HFFc6 (cell line): ENCODE measurements at places on chromosomes 7 and 10. TPM values are rescaled to one million over a fixed set of nuclear protein-coding genes. Genes with fewer than 3 reads are reported as not detected.
A peak's percentile ranks its signal among the peaks of the same experiment; 100 is the strongest.

BBIP1 gene
- 26.8 to 29.5 TPM (median 28.9 TPM) in 3 replicates for total RNA-seq

CYP3A7 gene
- total RNA-seq = not detected in 3 replicates

MYH16 gene
- not detected in 2 replicates for total RNA-seq

TEX47 gene
- not detected in 3 replicates for total RNA-seq

FLNC gene
- total RNA-seq = 510 to 535 TPM (median 517 TPM) in 3 replicates

SPDYE11 gene
- not detected in 3 replicates for total RNA-seq

FAM221A gene
- total RNA-seq = 0.04 to 0.09 TPM (median 0.05 TPM) in 3 replicates

TMEM213 gene
- total RNA-seq = not detected in 3 replicates

NCAPG2 gene
- 27.6 and 60.3 TPM in 2 replicates for total RNA-seq

IL2RA gene
- total RNA-seq = not detected in 2 replicates

ENTPD1 gene
- total RNA-seq = not detected in 3 replicates

IFIT2 gene
- total RNA-seq = 10.0 and 12.9 TPM in 2 replicates

DNA sequence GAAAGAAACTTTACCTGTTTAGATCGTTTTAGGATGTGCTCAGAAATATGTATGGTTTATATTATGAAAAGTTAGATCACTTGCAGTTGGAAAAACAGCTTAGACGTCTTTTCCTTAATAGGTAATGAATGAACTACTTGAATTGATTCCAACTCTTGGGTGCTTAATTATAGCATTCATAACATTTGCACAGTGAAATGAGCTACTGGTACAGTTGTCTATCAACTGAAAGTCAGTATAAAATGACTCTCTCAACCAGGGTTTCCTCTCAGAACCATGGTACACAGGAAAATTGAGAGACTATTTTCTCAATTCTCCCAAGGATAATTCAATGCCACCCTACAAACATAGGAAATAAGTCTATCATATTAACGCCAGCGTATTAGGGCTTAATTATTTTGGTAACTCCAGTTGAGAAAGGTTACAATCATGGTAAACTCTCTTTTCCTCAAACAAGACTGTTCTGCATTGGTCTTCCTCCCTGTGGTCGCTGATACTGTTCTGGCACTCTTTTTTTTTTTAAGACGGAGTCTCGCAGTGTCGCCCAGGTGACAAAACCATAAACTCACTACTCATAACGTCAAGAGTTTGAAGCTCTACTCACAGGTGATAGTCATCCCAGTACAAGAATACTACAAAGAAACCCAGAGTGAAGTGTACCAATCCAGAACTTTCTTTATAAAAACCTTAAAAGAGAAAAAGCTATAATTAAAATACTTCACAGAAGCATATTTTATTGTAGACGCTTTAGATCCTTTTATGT, 2.0 kb downstream of the ANLN start:
- peaks cover 68% of the 10 kb centered on the region for H3K4me1 ChIP-seq
- H3K4me3 ChIP-seq = peak overlapping the region; percentile 89
- H3K36me3 ChIP-seq = peaks cover 39% of the 10 kb centered on the region
- H3K27me3 ChIP-seq = peaks cover 4% of the 10 kb centered on the region

DNA sequence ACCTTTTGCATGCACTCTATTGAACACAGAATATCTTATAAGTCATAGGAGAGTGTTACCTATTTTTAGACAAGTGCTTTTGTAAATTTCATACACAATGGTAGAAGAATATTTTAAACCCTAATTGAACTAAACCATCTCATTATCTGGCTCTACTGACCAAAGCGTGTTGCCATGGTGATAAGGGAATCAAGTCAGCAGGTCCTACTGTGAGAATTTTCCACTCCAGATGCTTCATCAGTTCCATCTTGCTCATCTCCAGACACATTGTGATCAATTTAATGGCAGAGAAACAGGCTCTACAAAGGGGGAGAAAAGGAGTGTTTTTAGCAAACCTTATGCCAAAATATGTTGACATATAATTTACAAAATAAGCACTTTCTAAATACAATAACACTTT, 621.9 kb upstream of the GHITM start:
- no peaks in the 10 kb centered on the region for H3K4me1 ChIP-seq
- peaks cover 4% of the 10 kb centered on the region; the same call in 1 of the 2 replicates for H3K36me3 ChIP-seq
- no peak for DNase-seq
- H3K27me3 ChIP-seq = peaks cover 2% of the 10 kb centered on the region; the same call in 1 of the 2 replicates
- no peak overlapping the region for H3K4me3 ChIP-seq

- no peaks in the 10 kb centered on the region for H3K27me3 ChIP-seq
- H3K36me3 ChIP-seq = no peaks in the 10 kb centered on the region
- DNase-seq = no peak
- H3K27ac ChIP-seq = peak overlapping the region; percentile 1; the same call in 1 of the 2 replicates
- H3K4me1 ChIP-seq = peaks cover 29% of the 10 kb centered on the region
These were observed 79.2 kb downstream of the SRPK2 start for GRCh38 chr7:105309235-105310169.

DNA sequence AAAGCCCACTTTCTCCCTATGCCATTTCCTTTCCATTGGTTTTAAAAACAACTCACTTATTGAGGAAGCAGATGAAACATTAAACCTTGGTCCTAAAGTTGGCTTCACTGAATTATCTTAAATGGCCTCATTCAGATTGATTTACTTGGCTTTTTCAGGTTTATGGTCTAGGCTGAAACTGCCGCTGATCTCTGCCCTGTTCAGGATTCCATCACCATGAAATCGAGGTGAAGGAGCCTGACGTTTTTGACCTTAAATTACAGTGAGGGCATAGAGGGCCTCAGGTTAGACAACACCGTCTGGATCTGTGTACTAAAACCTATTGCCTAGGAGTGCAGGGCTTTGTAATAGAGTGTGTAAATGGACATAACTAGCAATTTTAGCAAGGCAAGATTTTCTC, 383.7 kb downstream of the THSD7A start:
- H3K4me3 ChIP-seq = no peak overlapping the region
- no peaks in the 10 kb centered on the region for H3K36me3 ChIP-seq
- DNase-seq = no peak
- no peaks in the 10 kb centered on the region for H3K4me1 ChIP-seq
- no peak overlapping the region for H3K27ac ChIP-seq
- H3K27me3 ChIP-seq = no peaks in the 10 kb centered on the region

- DNase-seq = no peak
- no peaks in the 10 kb centered on the region for H3K36me3 ChIP-seq
- no peak overlapping the region for H3K27ac ChIP-seq
These were observed 68.8 kb downstream of the ADCYAP1R1 start for GRCh38 chr7:31120800-31121513.

DNA sequence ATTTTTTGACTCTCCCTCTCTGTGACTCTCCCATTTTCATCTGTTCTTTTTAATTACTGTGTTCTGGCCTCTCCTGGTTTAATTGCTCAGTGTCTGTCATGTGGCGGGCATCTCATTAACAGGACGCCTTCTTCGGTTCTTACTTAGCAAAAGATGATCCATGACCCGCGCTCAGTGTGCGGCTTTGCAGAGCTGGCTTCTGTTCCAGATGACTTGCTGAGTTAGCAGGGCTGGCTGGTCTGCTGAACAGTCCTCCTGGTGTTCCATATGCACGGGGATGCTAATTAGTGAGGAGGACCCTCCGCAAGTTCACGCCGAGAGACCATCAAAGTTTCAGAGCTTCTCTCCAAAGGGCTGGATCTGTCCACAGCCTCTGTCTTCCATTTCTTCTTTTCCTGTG, 258.6 kb upstream of the MKI67 start:
- no peaks in the 10 kb centered on the region for H3K4me1 ChIP-seq
- no peaks in the 10 kb centered on the region; the same call in 1 of the 2 replicates for H3K27me3 ChIP-seq
- H3K4me3 ChIP-seq = no peak overlapping the region
- no peak for DNase-seq
- H3K36me3 ChIP-seq = peaks cover 7% of the 10 kb centered on the region; the same call in 1 of the 2 replicates

GRCh38 chr7:81887098-81888090, 117.5 kb upstream of the HGF start:
- H3K4me3 ChIP-seq = no peak overlapping the region
- H3K36me3 ChIP-seq = no peaks in the 10 kb centered on the region
- H3K27me3 ChIP-seq = no peaks in the 10 kb centered on the region
- H3K27ac ChIP-seq = no peak overlapping the region
- DNase-seq = no peak

- no peak for DNase-seq
These were observed 13.6 kb downstream of the POR start for GRCh38 chr7:75928568-75928914.

- H3K27ac ChIP-seq = no peak overlapping the region
- no peaks in the 10 kb centered on the region for H3K36me3 ChIP-seq
- DNase-seq = no peak
- peaks cover 1% of the 10 kb centered on the region; the same call in 1 of the 2 replicates for H3K27me3 ChIP-seq
- H3K4me3 ChIP-seq = no peak overlapping the region
- peaks cover 27% of the 10 kb centered on the region for H3K4me1 ChIP-seq
These were observed 107.4 kb downstream of the SH3PXD2A start for GRCh38 chr10:103748020-103748419.

- no peak overlapping the region for H3K27ac ChIP-seq
- no peaks in the 10 kb centered on the region; the same call in 1 of the 2 replicates for H3K27me3 ChIP-seq
- no peak overlapping the region for H3K4me3 ChIP-seq
- DNase-seq = no peak
- H3K36me3 ChIP-seq = peaks cover 5% of the 10 kb centered on the region; the same call in 1 of the 2 replicates
- H3K4me1 ChIP-seq = peaks cover 8% of the 10 kb centered on the region; the same call in 1 of the 2 replicates
These were observed 193.1 kb downstream of the RNLS start for GRCh38 chr10:88390041-88390440.

DNA sequence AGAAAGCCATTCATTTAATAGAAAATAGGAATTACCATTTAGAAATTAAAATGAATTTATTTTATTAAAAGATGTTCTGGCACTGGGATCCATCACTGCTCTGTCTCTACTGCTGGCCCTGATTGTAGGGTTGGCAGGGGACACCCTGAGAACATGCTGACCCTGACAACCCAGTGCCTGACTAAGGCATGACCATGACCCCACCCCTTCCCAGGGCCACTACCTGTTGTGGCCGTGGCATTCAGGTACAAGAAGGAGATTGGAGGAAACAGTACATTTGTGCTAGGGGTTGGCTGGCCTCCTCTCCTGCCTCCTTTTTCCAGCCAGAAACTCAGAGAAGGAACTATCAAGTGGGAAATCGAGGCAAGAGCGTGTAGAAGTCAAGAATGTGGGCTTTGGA, 197.0 kb upstream of the ZMIZ1 start:
- H3K27ac ChIP-seq = no peak overlapping the region
- H3K36me3 ChIP-seq = no peaks in the 10 kb centered on the region
- DNase-seq = no peak
- H3K4me3 ChIP-seq = no peak overlapping the region
- H3K4me1 ChIP-seq = no peaks in the 10 kb centered on the region

GRCh38 chr7:68461430-68461829, 1136.8 kb upstream of the AUTS2 start:
- H3K36me3 ChIP-seq = peaks cover 10% of the 10 kb centered on the region; the same call in 1 of the 2 replicates
- no peak overlapping the region for H3K4me3 ChIP-seq
- no peaks in the 10 kb centered on the region for H3K4me1 ChIP-seq
- no peak overlapping the region for H3K27ac ChIP-seq
- DNase-seq = no peak

GRCh38 chr10:127314797-127315196, 118.4 kb upstream of the INSYN2A start:
- peaks cover 2% of the 10 kb centered on the region for H3K27me3 ChIP-seq
- no peak overlapping the region for H3K27ac ChIP-seq
- H3K4me1 ChIP-seq = peaks cover 10% of the 10 kb centered on the region
- no peak overlapping the region for H3K4me3 ChIP-seq
- H3K36me3 ChIP-seq = no peaks in the 10 kb centered on the region

GRCh38 chr10:102001435-102002068, 54.4 kb downstream of the ARMH3 start:
- peaks cover 7% of the 10 kb centered on the region for H3K4me1 ChIP-seq
- DNase-seq = no peak
- no peaks in the 10 kb centered on the region for H3K27me3 ChIP-seq
- peaks cover 17% of the 10 kb centered on the region; the same call in 1 of the 2 replicates for H3K36me3 ChIP-seq

DNA sequence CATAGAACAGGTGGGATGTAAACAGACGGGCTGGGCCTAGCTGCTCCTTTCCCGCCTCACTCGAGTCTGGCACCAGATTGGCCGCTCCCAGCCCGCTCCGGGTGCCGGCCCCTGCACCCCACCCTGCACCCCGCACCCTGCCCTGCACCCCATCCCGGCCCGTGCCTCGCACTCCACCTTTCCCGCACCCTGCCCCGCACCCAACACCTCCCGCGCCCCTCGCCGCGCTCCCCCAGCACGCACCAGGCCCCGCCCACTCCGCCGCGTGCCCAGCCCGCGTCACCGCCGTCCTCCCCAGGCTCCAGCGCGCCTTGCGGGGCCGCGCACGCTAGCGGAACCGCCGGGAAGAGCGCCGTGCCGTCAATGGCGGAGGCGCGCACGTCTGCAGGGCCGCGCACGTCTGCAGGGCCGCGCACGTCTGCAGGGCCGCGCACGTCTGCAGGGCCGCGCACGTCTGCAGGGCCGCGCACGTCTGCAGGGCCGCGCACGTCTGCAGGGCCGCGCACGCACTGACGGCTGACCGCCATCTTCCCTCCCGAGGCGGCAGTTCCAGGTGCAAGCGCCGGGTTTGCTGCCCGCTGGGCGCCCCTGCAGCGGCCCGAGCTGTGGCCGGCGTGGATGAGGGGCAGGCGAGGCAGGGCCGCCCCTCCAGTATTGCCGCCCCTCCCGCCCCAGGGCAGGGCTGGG, at the start of gene UBE3C:
UBE3C (plus strand) TSS at position 503 of the 687 bp plus-strand sequence. CDS start 347 bp downstream, outside the sequence.
- peaks cover 41% of the 10 kb centered on the region for H3K4me1 ChIP-seq
- H3K27ac ChIP-seq = peak within 1 kb of the TSS; percentile 77
- peaks cover 22% of the 10 kb centered on the region for H3K36me3 ChIP-seq
- peaks cover 3% of the 10 kb centered on the region for H3K27me3 ChIP-seq
- peak; percentile 81 for DNase-seq
- peak within 1 kb of the TSS; percentile 89 for H3K4me3 ChIP-seq

- H3K27ac ChIP-seq = no peak overlapping the region
- peaks cover 24% of the 10 kb centered on the region for H3K4me1 ChIP-seq
These were observed 67.6 kb upstream of the DDC start for GRCh38 chr7:50632561-50633413.

DNA sequence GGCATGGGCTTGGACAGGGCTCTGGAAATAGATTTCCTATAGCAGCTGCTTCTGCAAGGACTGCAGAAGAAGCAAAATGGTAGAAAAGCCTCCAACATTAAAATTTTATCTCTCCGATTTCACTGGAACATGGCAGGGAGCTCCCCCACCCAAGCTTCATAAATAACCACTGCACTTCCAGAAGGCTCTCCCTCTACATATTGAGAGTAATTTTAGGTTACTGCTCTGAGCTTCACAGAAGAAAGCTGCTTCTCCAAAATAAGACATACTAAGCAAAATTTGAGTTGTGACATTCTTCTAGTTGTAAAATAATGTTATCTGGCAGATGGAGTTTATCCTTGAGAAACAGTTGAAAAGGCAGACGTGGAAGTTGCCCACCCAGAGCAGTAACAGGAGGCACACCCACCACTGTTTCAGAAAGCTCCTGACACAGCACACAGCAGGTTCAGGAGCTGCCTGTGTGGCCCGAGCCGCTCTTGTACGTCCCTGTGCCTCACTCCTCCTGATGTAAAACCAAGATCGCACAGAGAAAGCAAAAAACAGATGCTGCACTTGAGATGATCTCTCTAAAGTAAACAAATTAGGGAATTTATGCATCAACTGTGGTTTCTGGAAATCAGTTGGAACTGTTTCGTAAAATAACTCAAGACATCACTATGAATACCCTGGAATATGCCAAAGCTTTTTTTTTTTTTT, 621.0 kb downstream of the PARD3 start:
- H3K4me1 ChIP-seq = peaks cover 14% of the 10 kb centered on the region
- no peak overlapping the region for H3K27ac ChIP-seq
- H3K36me3 ChIP-seq = no peaks in the 10 kb centered on the region; the same call in 1 of the 2 replicates
- H3K27me3 ChIP-seq = peaks cover 4% of the 10 kb centered on the region; the same call in 1 of the 2 replicates
- DNase-seq = peak; percentile 35
